Breast epithelium (tissue), 4 donors: ENCODE measurements at places on chromosomes 7 and 10. TPM values are rescaled to one million over a fixed set of nuclear protein-coding genes. Genes with fewer than 3 reads are reported as not detected.

- H3K27ac ChIP-seq: no peak overlapping the region
- H3K4me3 ChIP-seq: no peak overlapping the region
- H3K27me3 ChIP-seq: no peaks in the 10 kb centered on the region
- no peaks in the 10 kb centered on the region for H3K36me3 ChIP-seq
These were observed 39.7 kb upstream of the TEX47 start for GRCh38 chr7:88835147-88835728.

- DNase-seq: no peak
- H3K36me3 ChIP-seq: no peaks in the 10 kb centered on the region
- no peaks in the 10 kb centered on the region for H3K27me3 ChIP-seq
- H3K4me1 ChIP-seq: no peaks in the 10 kb centered on the region
- H3K27ac ChIP-seq: no peak overlapping the region
These were observed 2.2 kb upstream of the HIP1 start for GRCh38 chr7:75740846-75741497.

GRCh38 chr7:147170341-147171012 is 1053.9 kb downstream of the CNTNAP2 start:
- DNase-seq: no peak
- H3K36me3 ChIP-seq: no peaks in the 10 kb centered on the region
- H3K4me1 ChIP-seq: no peaks in the 10 kb centered on the region
- no peaks in the 10 kb centered on the region for H3K27me3 ChIP-seq
- H3K4me3 ChIP-seq: no peak overlapping the region

- no peak overlapping the region for H3K27ac ChIP-seq
- H3K27me3 ChIP-seq: no peaks in the 10 kb centered on the region
- H3K36me3 ChIP-seq: no peaks in the 10 kb centered on the region
- no peak for DNase-seq
- H3K4me3 ChIP-seq: peak overlapping the region; percentile 91
These were observed 1.6 kb upstream of the EPC1 start for GRCh38 chr10:32348297-32349198.

GRCh38 chr7:135729230-135729629 is 1.2 kb upstream of the SLC13A4 start:
- no peak for DNase-seq
- H3K27ac ChIP-seq: peak overlapping the region; percentile 7
- H3K36me3 ChIP-seq: no peaks in the 10 kb centered on the region
- no peak overlapping the region for H3K4me3 ChIP-seq

GRCh38 chr7:100865938-100866728 is 1.1 kb upstream of the TRIP6 start:
- H3K4me1 ChIP-seq: peaks cover 18% of the 10 kb centered on the region
- H3K27me3 ChIP-seq: no peaks in the 10 kb centered on the region

DNA sequence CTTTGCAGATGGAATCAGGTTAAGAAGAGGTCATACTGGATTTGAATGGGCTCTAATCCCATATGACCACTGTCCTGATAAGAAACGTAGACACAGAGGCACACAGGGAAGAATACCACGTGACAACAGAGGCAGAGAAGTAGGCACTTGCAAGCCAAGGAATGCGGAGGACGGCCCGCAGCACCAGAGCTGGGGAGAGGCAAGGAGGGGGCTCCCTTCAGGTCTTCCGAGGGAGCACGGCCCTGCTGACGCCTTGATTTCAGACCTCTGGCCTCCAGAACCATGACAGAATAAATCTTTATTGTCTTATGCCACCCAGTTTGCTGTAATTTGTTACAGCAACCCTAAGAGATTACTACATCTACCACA is 44.7 kb upstream of the TMEM213 start:
- DNase-seq: no peak
- no peaks in the 10 kb centered on the region for H3K36me3 ChIP-seq
- H3K4me1 ChIP-seq: no peaks in the 10 kb centered on the region
- H3K27ac ChIP-seq: peak overlapping the region; percentile 86
- H3K27me3 ChIP-seq: no peaks in the 10 kb centered on the region

- H3K4me3 ChIP-seq: peak within 1 kb of the TSS; percentile 70
- H3K4me1 ChIP-seq: peaks cover 4% of the 10 kb centered on the region
- no peaks in the 10 kb centered on the region for H3K27me3 ChIP-seq
- no peak for DNase-seq
- H3K27ac ChIP-seq: no peak within 1 kb of the TSS
These were observed at the start of gene RET for GRCh38 chr10:43076876-43077420. Gene RET, plus strand, starts transcription at chr10:43077069. Its CDS starts 190 bp downstream, at chr10:43077259.

DNA sequence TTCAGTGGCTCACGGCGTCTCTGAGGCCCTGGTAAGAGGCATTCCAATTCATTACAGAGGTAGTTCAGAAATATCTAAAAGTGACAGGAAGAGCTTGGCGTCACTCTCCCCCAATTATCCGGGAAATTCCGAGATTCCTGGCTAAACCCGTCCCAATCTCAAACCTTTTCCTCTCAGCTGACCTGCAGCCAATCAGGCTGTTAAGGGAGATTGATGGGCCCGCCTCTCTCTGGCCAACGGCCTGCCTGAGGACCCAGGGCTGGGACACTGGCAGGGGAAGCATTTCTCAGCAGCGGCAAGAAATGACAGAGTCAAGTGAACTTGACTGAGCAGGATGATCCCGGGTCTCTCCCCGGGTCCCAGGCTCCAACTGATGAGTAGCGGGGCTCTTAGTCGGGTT is 72.3 kb downstream of the EBF3 start:
- no peaks in the 10 kb centered on the region for H3K4me1 ChIP-seq
- peak overlapping the region; percentile 63 for H3K27ac ChIP-seq
- DNase-seq: no peak
- H3K36me3 ChIP-seq: no peaks in the 10 kb centered on the region
- H3K27me3 ChIP-seq: no peaks in the 10 kb centered on the region

- no peaks in the 10 kb centered on the region for H3K36me3 ChIP-seq
- H3K27ac ChIP-seq: no peak overlapping the region
- DNase-seq: no peak
- no peaks in the 10 kb centered on the region for H3K27me3 ChIP-seq
These were observed 12.5 kb upstream of the EBLN1 start for GRCh38 chr10:22230158-22230833.

DNA sequence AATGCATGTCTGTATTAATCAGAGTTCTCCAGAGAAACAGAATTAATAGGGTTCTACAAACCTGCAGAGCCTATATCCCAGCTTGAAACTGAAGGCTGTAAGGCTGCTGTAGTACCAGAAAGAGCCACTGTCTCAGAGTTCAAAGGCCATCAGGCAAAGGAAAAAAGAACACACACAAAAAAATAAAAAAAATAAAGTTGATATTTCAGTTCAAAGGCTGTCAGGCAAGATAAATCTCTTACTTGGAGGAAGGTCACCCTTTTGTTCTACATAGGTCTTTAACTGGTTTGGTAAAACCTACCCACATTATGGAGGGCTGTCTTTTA is 12.0 kb upstream of the TMEM26 start:
- no peak for DNase-seq
- no peak overlapping the region for H3K27ac ChIP-seq
- no peaks in the 10 kb centered on the region for H3K36me3 ChIP-seq
- no peaks in the 10 kb centered on the region for H3K4me1 ChIP-seq
- no peak overlapping the region for H3K4me3 ChIP-seq
- H3K27me3 ChIP-seq: no peaks in the 10 kb centered on the region

DNA sequence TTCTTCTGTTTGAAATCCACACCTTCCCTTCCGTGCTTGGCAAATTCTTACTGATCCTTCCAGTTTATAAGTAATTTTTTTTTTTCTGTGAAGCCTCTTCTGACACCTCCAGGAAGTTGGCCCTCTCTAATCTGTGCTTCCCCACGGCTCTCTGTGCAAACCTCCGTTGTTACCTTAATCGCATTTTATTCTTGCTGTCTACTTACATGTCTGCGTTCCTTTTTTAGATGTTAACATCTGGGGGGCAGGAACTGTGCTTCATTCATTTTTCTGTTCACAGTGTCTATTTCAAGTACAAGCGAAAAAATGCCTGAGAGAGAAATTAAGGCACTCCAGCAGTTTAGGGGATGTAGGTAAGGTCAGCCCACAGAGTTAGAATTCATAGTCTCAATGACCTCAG is 8.4 kb upstream of the CAMK1D start:
- no peaks in the 10 kb centered on the region for H3K36me3 ChIP-seq
- no peaks in the 10 kb centered on the region for H3K27me3 ChIP-seq
- no peak for DNase-seq
- H3K4me3 ChIP-seq: no peak overlapping the region
- no peak overlapping the region for H3K27ac ChIP-seq

GRCh38 chr7:75055830-75056772 is 17.5 kb downstream of the RCC1L start:
- no peaks in the 10 kb centered on the region for H3K36me3 ChIP-seq
- no peaks in the 10 kb centered on the region for H3K4me1 ChIP-seq
- DNase-seq: no peak
- peak overlapping the region; percentile 90 for H3K27ac ChIP-seq

DNA sequence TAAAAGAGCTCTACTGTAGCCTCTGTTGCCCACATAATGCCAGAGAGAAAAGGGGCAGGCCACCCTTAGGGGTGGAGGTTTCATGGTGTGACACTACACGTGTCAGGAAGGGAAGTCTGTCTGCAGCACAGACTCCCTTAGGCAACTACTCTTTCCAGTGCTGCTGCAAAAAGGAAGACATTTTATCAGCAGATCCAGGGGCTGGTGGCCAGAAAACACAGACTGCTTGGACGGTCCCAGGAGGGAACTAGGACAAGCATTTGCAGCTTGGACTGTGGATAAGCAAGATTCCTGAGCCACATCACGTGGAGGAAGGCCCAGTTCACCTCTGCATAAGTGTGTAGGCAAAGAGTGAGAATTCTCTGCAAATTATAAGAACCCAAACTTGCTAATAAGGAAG is 220.8 kb downstream of the FANK1 start:
- no peaks in the 10 kb centered on the region for H3K27me3 ChIP-seq
- no peaks in the 10 kb centered on the region for H3K4me1 ChIP-seq
- no peaks in the 10 kb centered on the region for H3K36me3 ChIP-seq
- DNase-seq: no peak
- H3K4me3 ChIP-seq: no peak overlapping the region

DNA sequence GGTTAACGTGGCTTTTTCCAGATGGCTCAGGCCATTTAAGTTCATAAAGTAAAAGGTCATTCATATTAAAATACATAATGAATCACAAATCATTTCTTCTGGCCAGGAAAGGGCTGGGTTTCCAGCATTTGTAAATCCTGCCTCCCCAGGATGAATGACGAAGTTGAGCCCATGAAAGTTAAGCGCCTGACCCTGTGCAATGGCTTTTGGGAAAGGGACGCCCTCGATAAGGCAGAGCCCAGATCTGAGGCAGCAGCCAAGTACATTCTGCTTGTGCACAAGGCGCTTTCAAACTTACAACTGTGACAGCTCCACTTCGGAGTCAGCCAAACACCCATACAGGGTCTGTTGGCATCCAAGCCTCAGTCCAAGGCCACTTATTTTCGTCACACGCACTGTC is 2.8 kb downstream of the GIMAP6 start:
- H3K27me3 ChIP-seq: no peaks in the 10 kb centered on the region
- no peaks in the 10 kb centered on the region for H3K36me3 ChIP-seq
- no peak overlapping the region for H3K4me3 ChIP-seq
- DNase-seq: no peak
- no peaks in the 10 kb centered on the region for H3K4me1 ChIP-seq
- H3K27ac ChIP-seq: peak overlapping the region; percentile 58

DNA sequence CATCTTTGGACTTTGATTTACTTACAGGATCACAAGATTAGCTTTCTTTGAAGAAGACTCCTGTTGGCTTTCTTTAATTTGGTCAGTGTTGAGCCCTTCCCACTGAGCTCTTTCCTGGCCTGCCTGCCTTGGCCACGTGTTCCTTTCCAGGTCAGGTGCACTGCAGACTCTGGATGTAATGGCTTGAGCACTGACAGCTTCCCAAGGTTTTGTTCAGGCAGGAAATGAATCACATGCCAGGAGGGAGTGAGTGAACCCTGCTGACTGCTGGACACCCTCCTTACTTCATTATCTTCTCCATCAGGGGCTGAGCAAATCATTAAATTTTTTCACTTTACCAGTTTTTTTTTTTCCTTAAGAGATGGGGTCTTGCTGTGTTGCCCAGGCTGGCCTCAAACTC is 29.8 kb downstream of the SNX10 start:
- no peak overlapping the region for H3K27ac ChIP-seq
- H3K4me3 ChIP-seq: no peak overlapping the region
- DNase-seq: no peak
- no peaks in the 10 kb centered on the region for H3K36me3 ChIP-seq

GRCh38 chr10:43959364-43960134 is 310.9 kb upstream of the ZNF32 start:
- DNase-seq: no peak
- no peaks in the 10 kb centered on the region for H3K27me3 ChIP-seq
- H3K27ac ChIP-seq: no peak overlapping the region
- H3K4me3 ChIP-seq: no peak overlapping the region

Gene EGR2
- 0.32 TPM for total RNA-seq

Gene GPR146
- total RNA-seq: 43.6 TPM

Gene CDC14C
- not detected for total RNA-seq

Gene FLNC
- total RNA-seq: 6.0 TPM

Gene SEMA3E
- total RNA-seq: 13.5 TPM

Gene AKR1D1
- not detected for total RNA-seq

Gene KCND2
- total RNA-seq: 1.9 TPM

Gene CAV2
- 311 TPM for total RNA-seq

Gene ITGB1
- 1,565 TPM for total RNA-seq

Gene CNNM1
- 0.64 TPM for total RNA-seq

Gene AP4M1
- 23.3 TPM for total RNA-seq

Gene DNAH11
- total RNA-seq: 2.2 TPM

Gene OR13A1
- total RNA-seq: 0.15 TPM
